ENCODE measurements at places on chromosomes 2 and 18.

- no peak for DNase-seq
Observed at GRCh38 chr18:54690198-54690597, 99.2 kb downstream of the DYNAP start.

DNA sequence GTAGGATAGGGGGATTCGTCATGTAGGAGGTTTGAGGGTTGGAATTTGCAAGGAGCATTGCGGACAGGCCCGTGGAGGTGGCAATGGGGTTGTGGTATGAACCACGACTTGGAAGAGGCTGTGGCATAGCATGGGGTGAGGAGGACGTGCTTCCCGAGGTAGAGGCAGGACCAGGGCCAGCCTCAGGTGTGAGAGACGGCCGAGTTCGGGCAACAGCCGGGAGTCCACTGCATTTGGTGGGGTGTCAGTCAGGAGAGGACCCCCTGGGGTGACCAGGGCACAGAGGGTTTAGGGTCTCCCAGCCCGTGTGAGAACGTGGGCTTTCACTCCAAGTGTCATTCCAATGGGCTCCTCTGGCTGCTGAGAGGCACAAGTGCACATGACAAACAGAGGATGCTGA is 339.0 kb downstream of the EIPR1 start:
- DNase-seq = no peak

GRCh38 chr18:76750917-76751890 is 71.2 kb upstream of the ZNF236 start:
- DNase-seq = no peak

- DNase-seq = peak; percentile 12
Observed at GRCh38 chr2:12106440-12107080, 360.1 kb downstream of the LPIN1 start.

DNA sequence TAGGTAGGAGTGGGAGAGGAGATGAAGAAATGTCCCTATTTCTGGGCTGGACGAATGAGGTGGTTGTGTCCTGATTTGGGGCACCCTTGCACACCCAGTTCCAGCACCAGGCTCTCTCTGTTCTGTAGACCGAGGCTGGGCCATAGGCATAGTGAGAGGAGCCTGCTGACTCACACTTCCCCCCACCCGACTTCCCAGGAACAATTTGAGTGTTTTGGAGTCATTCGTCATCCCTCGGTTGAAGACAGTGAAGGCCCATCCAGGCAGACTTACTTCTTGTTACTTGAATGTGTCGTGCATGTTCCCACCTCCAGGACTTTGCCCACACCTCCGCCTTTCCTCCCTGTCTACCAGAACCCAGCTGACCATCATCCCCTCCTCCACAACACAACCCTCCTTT is 179.1 kb downstream of the HAUS1 start:
- no peak for DNase-seq
